ENCODE measurements at places on chromosomes 2 and 18. TPM values are rescaled to one million over a fixed set of nuclear protein-coding genes. Genes with fewer than 3 reads are reported as not detected.

The AMER3 gene
- total RNA-seq: not detected

GRCh38 chr2:148619560-148620195 is 24.9 kb upstream of the EPC2 start:
- no peaks in the 10 kb centered on the region for H3K27me3 ChIP-seq
- no peaks in the 10 kb centered on the region for H3K4me1 ChIP-seq
- no peak overlapping the region for H3K27ac ChIP-seq
- H3K36me3 ChIP-seq: no peaks in the 10 kb centered on the region
- DNase-seq: no peak
- H3K4me3 ChIP-seq: no peak overlapping the region

DNA sequence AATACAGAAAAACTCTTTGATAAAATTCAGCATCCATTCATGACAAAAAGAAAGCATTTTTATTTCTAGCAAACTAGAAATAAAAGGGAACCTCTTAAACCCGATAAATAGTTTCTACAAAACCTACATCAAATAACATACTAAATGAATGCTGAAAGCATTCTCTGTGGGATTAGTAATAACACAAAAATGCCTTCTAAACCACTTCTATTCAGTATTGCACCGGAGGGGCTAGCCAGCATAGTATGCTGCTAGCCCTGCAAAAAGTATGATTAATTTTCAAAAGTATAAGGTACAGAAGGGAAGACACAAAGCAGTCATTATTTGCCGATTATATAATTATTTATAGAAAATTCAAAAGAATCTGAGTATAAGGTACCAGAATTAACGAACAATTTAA is 145.2 kb downstream of the DTNB start:
- no peak overlapping the region for H3K27ac ChIP-seq
- H3K36me3 ChIP-seq: no peaks in the 10 kb centered on the region
- no peak for DNase-seq
- H3K4me1 ChIP-seq: no peaks in the 10 kb centered on the region
- H3K4me3 ChIP-seq: no peak overlapping the region

DNA sequence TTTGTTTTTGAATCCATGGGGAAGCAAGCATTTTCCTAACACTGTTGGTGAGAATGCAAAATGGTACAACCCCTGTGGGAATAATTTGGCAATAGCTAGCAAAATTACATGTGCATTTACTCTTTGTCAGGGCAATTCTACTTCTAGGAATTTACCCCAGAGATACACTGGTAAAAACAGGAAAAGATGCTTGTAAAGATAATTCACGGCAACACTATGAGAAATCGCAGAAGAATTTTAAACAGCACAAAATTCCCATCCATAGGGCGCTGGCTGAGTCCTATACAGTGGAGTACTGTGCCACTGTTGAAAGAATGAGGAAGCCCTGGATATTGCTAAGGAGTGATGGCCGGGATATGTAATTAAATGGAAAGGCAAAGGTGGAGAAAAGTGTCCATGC is 75.8 kb downstream of the DGKD start:
- DNase-seq: no peak
- no peaks in the 10 kb centered on the region for H3K4me1 ChIP-seq
- H3K27ac ChIP-seq: no peak overlapping the region
- no peak overlapping the region for H3K4me3 ChIP-seq
- peaks cover 9% of the 10 kb centered on the region for H3K36me3 ChIP-seq
- H3K27me3 ChIP-seq: no peaks in the 10 kb centered on the region
